ENCODE measurements at places on chromosomes 2 and 18.

DNA sequence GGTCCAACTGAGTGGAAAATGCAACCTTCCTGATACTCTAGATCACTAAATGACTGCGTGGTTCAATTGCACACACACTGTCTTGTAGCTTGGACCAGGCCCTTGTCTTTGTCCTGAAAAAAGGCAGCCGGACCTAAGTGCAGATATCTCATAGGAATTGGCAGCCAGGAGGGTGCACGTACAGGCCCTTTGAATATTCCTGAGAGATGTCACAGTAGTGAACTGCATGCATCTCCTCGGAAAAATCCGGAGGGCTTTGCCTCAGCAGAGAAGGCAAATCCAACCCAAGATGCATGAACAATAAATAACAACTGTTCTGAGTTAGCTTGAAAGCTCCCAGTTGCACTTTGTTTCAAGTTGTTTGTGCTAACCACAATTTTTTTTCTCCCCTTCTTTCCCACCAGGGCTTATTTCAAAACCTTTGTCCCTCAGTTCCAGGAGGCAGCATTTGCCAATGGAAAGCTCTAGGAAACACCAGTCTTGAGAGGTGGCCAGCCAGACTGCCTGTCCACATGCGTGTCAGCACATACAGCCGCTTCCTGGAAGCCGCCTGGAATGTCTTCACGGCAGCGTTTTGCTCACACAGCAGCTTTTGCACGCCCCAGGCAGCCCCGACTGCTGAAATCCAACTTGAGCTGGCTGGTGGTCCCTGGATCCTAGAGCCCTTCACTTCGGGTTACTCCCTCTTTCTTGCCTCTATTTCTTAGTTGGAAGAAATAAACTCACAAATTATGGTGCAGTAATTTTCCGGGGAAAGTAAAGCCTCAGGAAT is 54.4 kb upstream of the FOSL2 start:
- no peak for DNase-seq

- no peak for DNase-seq
Observed at GRCh38 chr2:136389809-136390208, 271.9 kb upstream of the CXCR4 start.

DNA sequence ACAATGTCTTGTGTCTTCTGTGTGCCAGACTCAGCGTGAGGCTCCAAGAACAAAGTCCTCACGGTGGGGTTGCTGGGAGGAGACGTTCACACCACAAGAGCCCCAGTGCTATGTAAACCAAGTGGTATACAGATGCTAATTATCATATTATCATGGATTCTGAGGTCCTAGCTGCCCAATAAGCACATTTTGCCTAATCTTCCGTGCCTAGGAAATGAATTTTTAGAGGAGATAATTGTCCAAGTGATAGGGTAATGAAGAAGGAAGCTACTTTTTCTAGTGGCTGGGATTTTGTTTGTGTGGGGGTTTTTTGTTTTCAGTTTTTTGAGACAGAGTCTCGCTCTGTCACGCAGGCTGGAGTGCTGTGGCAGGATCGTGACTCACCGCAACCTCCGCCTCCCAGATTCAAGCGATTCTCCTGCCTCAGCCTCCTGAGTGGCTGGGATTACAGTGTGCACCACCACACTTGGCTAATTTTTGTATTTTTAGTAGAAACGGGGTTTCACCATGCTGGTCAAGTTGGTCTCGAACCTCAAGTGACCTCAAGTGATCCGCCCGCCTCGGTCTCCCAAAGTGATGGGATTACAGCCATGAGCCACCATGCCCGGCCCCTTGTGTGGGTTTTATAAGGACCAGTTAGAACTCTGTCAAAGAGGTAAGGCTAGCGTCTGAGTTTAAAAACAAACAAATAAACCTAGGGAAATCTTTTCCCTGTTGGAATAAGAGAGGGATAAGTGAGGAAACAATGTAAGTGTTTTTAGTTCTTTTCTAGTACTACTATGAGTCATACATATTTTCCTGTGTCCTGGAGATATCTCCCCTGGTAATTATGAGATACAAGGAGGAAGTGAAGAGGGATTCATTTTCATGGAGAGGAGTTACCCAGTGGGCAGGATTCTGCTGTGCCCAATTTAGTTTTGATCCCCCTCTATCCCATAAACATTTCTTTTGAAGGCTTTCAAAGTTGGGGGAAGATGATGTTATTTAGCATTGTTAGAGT is 9.5 kb upstream of the SMAD7 start:
- peak; percentile 94 for DNase-seq

- DNase-seq, result no peak
Observed at GRCh38 chr18:961644-962355, 57.1 kb downstream of the ADCYAP1 start.

DNA sequence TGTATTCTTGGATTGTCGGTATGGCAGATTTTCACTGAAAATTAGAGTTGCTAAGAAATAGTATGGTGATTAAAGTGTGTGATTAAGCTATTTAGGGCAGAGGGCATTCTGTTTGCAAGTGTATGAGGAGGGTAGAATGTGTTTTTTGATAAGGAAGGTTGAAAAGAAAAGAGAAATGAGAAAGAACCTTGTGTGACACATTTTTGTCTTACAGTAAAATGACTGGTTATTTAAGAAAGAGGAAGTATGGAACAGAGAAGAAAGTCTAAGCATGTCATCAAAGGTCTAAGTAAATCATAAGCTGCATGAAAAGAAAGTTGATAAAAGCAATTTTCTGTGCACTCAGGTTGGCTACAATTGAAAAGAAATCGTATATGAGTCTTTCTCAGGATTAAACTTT is 5.2 kb upstream of the RSAD2 start:
- DNase-seq, result no peak

DNA sequence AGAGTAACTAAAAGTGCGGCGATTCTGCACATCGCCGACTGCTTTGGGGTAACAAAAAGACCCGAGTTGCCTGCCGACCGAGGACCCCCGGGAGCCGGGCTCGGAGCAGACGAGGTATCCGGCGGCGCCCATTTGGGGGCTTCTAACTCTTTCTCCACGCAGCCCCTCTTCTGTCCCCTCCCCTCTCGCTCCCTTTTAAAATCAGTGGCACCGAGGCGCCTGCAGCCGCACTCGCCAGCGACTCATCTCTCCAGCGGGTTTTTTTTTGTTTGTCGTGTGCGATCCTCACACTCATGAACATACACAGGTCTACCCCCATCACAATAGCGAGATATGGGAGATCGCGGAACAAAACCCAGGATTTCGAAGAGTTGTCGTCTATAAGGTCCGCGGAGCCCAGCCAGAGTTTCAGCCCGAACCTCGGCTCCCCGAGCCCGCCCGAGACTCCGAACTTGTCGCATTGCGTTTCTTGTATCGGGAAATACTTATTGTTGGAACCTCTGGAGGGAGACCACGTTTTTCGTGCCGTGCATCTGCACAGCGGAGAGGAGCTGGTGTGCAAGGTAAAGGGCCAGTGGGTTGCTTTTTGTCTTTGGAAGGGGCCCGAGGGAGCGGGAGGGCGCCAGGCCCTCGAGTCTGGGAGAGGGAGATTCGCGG is 1.4 kb downstream of the TRIB2 start:
- DNase-seq, result no peak

GRCh38 chr2:239917125-239917956 is 107.8 kb downstream of the NDUFA10 start:
- DNase-seq, result no peak

DNA sequence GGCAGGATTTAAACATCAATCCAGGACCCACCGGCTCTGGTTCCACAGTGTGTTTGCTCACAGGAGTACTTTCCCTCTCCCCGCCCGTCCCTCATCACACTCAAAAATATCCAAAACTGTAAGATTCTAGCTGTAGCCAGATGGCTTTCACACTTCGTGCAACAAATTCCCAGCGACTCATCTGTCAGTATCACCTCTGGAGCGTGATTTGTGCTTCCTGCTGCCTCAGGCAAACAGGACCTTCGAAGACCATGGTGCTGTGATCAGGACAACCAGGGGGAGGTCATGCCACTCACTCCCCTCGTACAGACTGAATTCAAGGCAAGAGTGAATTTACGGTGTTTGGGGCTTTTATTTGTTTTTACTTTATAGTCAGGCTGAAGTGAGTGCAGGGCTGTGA is 154.5 kb upstream of the PID1 start:
- no peak for DNase-seq

DNA sequence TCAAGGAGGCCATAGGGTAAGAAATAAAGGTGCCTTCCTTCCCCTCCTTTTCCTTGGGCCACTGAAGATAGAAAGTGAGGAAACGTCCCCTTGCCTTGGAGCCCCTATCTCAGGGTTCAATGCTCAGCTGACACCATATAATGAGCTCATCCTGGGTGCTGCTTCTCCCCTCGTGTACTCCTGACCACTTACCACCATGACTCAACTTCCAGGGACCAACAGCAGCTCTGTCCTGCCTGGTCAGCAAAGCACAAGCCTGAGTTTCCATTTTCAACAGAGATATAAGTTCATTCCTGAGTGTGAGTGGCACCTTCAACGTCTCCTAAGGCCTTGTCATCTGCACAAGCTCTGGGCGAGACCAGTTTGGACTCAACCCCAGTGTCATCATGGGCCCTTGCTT is 151.2 kb downstream of the CAPN13 start:
- DNase-seq, result no peak

- no peak for DNase-seq
Observed at GRCh38 chr18:23662309-23663263, at the start of gene ANKRD29. ANKRD29 (minus strand) TSS chr18:23662911; CDS start chr18:23662730, 181 bp downstream.

GRCh38 chr2:226423498-226423960 is 376.1 kb downstream of the IRS1 start:
- no peak for DNase-seq

- DNase-seq, result no peak
Observed at GRCh38 chr18:11506856-11507255, 102.5 kb upstream of the SLC35G4 start.

DNA sequence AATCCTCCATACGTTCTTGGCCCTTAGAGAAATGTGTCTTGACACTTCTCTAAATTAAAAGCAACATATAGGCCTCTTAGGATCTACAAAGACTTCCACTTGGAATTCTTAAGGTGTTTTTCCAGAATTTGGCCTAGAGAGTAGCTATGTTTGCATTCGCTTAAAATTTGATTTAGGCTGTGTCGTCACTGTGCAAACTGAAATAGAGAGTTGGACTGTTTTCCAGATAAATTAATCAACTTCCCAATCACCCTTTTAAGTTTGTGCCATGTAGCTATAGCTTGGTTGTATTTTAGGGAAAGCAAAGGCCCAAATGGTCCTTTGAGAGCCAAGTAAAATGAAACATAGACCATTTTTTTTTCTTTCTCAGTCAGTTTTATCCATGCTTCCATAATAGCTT is 128.6 kb upstream of the RASGRP3 start:
- DNase-seq, result no peak

DNA sequence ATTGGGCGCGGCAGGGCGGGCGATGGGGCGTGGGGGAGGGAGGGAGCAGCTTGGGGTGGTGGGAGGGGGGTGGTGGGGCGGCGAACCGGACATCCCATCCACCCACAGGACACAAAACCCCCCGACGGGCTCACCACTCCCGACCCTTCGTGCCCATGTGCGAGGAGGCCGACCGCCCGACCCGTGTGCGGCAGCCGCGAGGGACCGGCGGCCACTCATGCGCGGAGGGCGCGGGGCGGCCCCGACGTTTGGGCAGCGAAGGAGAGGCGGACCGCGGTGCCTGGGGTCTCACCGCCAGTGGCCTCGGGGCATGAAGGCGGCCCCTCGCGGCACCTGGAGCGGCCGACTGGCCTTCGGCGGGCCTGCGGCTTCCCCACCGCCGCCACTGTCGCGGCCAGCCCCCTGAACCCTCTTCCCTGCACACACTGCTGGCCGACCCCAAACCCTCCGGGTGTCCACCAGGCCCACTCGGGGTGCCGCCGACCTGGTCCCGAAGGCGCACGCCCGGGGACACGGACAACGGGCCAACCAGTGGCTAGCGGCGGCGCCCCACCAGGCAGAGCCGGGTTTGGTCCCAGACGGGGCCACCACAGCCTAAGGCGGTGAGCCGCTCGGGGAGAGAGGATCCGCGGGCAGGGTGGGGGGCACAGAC is 94.6 kb upstream of the ANKRD30BL start:
- DNase-seq, result no peak

- no peak for DNase-seq
Observed at GRCh38 chr18:59881728-59882656, 17.8 kb upstream of the PMAIP1 start.

DNA sequence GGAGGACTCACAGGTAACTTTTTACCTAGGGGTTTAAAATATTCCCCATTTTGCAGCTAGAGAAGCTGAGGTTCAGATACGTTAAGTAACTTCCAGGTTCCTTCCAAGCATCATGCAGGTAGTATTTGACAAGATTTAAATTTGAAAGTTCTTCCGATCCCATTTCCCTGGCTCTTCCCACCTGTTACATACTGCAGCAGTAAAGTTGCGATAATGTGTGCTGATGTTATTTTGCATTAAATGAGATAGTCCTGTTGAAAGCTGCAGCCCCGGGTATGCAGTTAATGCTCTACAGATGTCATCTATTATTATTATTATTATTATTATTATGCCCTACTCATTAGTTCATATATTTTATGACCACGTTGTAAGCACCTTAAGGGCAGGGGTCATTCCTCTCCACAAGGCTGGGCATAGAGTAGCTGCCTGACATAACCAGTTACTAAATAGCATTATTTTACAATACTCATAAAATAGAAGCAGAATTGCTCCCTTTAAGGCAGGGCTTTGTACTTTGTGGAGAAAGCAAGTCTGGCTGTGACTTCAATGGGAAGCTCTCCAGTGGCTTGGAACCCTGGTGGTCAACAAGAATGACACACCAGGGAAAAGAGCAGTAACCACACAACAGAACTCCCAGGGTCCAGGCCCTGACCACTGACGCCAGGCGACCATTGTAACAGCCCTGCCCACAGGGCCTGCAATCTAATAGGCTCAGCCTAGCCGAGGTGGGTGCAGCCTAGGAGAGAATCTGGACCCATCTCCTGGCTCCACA is 112.0 kb upstream of the STPG4 start:
- DNase-seq, result no peak

DNA sequence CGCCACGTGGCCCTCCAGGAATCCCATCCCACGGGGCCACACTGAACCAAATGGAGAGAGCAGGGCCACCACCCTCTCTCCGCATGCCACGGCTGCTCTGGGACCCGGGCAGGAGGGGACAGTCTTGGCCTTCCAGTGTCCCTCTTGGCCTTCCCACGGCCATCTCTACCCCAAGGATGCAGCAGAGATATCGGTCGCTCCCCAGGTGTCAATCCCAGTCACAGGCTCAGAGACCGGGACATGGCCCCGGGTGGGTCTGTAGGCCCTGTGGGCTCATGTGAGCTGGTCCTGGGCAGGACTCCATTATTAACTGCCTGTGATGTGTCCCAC is 15.3 kb downstream of the CAPN10 start:
- DNase-seq, result no peak

DNA sequence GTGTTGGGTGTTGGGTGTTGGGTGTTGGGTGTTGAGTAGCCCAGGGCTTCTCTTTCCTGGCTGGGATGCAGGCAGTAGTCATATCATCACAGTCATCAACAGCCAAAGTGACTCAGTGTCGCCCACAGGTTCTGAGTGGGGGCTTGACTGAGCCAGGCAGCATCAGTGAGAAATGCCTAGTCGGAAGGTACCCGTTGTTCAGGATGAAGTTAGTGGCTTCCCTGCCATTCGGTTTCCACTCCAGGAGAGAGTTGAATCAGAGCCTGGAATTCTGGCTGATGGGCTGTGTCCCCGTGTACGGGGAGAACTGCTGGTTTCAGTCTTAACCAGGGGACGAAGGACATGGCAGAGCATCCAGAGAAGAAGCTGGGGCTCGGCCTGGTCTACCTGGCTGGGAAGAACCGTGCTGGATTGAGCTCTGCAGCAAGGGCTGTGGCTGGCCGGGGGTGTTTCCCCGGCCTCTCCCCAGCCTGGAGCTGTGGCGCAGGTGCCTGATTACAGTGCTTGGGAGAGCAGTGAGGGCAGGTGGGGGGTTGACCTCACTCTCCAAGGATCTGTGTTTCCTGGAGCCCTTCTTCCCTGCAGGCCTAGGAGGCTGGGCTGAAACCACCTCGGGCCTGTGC is 49.4 kb downstream of the AGAP1 start:
- DNase-seq, result no peak

GRCh38 chr2:104635608-104636007 is 218.3 kb upstream of the POU3F3 start:
- DNase-seq, result no peak

Measured in NT2/D1 (cell line).